ENCODE measurements at places on chromosomes 12 and 14. TPM values are rescaled to one million over a fixed set of nuclear protein-coding genes. Genes with fewer than 3 reads are reported as not detected.

The LRRC10 gene
- not detected for total RNA-seq

DNA sequence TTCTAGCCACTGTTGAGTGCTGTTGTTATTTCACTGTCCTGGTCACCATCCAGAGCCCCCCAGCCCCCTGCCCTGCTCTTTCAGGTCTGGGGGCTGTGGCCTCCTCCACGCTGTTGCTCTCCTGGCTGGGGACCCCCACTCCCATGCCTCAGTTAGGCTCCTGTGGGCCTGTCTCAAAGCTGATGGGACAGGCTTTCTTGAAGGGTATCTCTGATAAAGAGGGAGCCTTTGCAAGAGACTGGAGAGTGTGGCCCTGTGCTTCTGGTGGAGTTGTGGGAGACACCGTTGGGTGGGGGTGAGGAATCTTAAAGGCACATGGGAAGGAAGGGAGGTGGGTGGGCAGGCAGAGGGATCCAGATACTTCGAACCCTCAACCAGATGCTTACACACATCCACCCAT is 12.2 kb upstream of the KRT86 start:
- no peak for DNase-seq

DNA sequence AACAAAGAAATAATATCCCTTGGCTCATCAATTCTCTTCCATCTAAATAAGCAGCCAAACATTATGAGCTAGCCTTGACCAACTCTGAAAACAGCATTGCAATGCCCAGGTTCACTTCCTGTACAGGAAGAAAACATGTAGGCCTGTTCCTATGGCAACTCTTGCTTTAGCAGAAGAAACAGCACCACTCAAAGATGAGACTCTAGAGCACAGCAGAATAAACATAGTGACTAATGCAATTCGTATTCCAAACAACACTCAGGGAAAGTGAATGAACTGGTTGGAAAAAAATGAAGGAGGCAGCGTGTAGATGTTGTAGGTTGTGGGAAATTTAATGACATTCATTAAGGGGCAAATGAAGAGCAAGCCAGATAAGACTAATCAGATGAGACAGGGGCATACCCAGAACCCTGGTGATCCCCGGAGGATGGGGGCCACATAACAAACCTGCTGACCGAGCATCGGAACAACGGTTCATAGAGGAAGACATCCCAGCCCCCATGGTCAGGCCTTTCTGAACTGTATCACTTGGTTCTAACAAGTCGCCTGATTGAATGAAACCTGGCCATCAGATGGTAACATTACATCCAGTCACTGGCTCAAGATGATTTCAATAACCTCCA is 9.0 kb downstream of the ARHGDIB start:
- peak; percentile 79 for DNase-seq

DNA sequence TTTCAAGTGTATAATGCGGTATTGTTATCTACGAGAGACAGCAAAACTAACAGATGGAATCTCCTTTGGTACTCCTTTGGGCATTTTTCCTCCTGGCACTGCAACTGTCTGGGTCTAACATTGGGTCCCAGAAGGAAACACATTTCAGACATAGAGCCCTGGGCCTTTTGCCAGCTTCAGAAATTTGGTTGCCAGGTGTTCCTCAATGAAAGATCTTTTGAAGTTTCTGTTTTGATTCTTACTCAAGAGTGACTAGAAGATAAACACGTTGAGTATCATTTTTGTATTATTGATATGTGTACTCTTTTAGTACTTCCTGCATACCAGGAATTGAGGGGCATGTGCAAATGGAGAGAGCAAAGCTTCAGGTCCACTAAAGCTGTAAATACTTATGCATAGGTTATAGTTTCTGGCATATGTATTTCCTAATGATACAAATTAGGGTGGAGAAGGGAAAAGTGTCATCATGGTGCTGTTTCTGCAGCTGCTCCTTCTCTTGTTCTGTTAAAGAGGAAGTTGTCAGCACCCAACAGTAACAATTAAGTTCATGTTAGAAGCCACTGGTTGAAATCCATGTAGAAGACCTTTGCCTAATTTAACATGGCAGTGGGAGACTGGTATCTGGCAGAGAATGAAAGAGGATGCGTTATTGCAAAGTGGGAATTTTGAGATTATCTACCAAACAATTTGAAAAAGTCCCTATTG is 53.5 kb downstream of the SLC38A6 start:
- DNase-seq = no peak

- DNase-seq = no peak
These were observed 118.6 kb downstream of the PLXNC1 start for GRCh38 chr12:94266796-94267536.

DNA sequence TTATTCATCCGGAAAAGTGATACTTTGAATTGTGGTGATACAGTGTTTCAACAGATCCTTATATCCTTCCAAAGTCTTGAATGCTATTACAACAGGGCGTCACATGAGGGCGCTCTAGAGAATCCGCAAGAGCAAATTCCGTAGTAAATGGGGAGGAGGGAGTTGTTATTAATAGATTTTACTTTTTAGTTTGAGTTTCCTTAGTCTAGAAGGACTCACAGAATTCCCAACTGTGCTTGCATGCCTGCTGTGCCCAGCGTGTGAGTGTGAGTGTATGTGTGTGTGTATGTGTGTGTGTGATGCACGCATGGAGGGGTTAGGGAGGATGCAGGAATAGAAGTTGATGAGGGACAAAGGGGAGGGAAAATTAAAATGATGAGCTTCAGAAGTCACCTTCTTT is 375.3 kb downstream of the C12orf75 start:
- peak; percentile 27 for DNase-seq

The PROX2 gene
- not detected for total RNA-seq

DNA sequence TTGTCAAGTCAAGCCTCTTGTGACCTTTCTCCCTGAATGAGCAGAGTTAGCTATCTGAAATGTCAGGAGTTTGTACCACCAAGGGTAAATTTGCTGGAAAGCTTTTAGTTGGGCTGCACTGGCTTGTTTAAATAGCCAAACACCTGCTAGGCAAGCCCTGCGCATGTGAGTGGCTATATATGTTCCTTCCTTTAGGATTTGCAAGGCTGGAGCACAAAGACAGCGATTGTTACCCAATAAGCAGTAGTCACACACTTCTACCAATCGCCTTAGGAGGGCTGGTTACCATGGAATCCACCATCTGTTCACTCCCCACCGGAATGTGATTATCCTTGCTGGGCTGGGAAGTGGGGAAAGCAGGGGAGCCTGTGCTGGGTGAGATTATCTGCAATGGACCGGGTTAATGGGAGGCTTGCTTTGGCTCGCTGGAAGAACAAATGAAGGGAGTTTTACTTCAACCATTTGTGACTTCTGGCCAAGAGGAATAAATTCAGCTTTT is 102.5 kb downstream of the FGD4 start:
- peak; percentile 16 for DNase-seq

The PGF gene
- total RNA-seq = 0.71 TPM

GRCh38 chr12:32261638-32262037 is 137.7 kb upstream of the FGD4 start:
- no peak for DNase-seq

The RNF41 gene
- 119 TPM for total RNA-seq

DNA sequence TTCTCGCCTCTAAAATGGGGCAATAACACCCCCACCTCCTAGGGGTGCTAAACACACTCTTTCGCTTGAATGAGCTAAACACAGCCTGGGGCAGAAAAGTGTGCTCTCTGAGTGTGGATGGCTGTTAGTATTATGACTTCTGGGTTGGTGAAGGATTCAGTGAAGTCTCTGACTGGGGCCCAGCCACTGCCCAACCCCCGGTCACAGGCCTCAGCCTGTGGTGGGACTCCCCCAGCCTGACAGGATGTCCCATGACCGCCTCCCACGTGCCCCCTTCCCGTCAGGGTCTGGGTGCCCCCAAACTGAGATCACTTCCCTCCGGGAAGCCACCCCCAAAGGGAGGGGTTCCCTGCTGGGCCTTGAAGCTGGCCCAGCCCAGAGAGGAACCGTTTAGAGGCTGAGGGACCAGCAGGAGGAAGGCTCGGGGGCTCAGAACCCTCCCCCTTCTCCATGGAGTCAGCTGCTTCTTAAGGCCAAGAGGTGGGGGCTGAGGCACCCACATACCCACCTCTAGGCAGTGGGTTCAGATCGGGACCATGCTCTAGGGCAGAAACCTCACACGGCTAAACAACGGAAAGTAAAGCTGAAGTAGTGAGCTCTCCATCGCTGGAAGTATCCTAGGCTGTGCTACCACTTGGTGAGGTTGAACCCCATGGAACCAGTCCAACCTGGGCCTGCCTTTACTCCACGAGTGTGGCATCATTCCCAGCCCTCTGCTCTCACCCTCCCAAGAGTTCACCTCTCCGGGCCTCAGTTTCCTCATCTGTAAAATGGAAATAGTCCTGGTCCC is 13.8 kb downstream of the DTX1 start:
- no peak for DNase-seq

GRCh38 chr14:83556065-83556464 is 1973.9 kb upstream of the FLRT2 start:
- DNase-seq = no peak

DNA sequence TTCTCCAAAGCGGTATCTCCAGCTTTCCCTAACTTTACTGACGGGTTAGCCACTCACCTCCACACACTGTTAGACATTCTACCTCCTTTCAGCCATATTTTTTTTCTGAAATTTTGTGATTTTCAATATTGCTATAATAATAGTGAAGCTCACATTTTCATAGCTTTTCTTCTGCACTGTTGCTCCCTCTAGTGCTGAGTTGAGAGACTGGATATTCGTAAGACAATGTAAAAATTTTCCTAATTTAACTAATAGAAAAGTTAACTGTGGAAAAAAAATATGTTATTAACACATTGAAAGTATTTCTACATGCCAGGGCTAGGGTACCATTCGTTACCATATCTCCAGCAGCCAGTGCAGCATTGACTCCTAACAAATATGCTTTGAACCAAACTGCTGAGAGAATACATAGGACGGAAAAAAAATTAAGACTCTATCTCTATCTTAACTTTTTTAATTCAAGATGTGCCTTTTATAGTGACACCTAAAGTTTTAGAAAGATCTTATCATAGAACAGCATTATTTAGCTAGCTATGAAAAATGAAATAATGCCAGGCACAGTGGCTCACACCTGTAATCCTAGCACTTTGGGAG is 48.7 kb upstream of the ABCC9 start:
- DNase-seq = no peak

The MMP17 gene
- 1.0 TPM for total RNA-seq

GRCh38 chr12:74412606-74413230 is 124.9 kb upstream of the ATXN7L3B start:
- DNase-seq = peak; percentile 39

The VRTN gene
- total RNA-seq = 0.03 TPM

DNA sequence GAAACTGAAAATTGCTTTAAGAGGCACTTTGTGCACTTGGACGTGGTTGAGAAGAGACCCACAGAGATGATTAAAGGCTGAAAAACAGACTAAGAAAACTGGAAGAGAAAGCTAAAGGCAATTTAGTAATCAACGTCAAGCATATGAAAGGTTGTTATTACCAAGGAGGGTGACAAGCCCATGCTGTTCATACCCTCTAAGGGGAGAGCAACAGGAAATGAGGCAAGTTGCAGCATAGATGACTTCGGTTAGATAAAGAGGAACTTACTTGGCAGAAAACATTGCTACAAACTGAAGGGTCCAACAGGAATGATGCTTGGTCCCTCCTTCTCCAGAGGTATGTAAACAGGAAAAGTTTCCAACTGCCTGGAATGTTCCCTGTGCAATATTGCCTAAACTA is 107.8 kb downstream of the DUSP6 start:
- no peak for DNase-seq

DNA sequence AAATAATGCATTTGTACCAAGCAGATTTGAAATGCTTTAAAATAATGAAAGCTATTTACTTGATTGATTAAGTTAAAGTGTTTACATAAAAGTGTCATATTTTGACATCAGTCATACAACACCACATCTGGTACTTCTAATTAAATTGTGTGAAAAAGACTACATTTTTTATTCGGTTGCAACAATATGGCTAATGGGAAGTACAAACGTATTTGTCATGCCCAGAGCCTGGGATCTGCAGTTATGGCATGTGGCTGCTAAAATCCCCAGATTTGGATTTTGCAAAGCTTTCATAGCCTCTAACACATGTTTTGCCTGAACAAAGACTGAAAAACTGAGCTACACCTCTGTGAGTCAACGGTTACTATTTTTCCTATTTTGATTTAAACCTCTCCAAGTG is 66.6 kb downstream of the LLPH start:
- no peak for DNase-seq

GRCh38 chr12:82857911-82858533 is 171.3 kb downstream of the TMTC2 start:
- DNase-seq = peak; percentile 64

DNA sequence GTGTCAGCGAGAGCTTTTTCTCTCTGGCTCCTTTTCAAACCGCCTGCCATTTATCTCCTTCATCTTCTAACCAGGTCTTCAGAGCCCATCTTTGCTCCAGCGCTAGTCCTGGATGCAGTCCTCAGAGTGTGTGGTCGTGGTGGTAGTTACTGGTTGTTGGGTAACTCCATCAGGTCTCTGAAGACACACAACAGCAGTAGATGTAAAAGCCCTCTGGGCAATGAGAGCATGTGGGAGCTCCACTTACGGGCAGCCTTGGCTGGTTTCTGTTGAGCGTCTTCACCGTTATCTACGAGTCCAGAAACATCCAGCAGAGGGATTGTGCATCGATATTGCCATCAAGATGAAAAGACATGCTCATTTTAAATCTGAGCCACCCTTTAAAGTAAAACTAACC is 61.2 kb downstream of the FBXL14 start:
- DNase-seq = no peak

GRCh38 chr12:12333407-12334366 is 16.4 kb downstream of the MANSC1 start:
- DNase-seq = peak; percentile 86

The NKX2-8 gene
- 5.5 TPM for total RNA-seq

- DNase-seq = no peak
These were observed 8.7 kb downstream of the AKAP5 start for GRCh38 chr14:64474041-64474440.

The TMTC1 gene
- 3.2 TPM for total RNA-seq

GRCh38 chr12:42130672-42131402 is 13.8 kb downstream of the GXYLT1 start:
- peak; percentile 49 for DNase-seq

The MANSC4 gene
- not detected for total RNA-seq

DNA sequence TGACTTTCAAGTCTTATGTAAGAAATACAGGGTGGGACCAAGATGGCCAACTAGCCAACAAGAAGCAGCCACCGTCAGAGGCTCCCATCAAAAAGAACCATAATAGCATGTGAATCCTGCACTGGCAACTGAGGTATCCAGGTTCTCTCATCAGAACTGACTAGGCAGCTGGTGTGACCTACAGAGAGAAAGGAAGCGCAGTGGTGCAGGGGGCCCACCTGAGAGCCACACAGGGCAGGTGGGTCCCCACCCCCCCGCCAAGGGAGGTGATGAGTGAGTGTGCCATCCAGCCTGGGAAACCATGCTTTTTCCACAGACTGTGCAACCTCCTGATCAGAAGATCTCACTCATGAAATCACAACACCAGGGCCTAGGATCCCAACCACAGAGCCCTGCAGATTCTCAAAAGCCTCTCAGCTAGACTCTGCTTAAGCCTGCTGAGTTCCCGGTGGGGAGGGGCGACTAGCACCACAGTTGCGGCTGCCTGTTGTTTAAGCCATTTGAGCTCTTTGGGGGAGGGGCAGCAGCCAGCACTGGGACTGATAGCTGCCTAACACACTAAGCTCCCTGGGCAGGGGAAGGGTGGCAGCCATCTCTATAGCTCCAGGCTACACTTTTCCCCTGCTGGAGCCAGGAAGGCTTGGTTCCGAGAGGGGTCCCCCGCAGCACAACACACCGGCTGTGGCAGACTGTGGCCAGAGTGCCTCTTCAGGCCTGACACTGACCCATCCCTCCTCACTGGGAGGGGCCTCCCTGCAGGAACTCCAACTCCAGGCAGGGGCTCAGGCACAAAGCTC is 75.3 kb downstream of the GARIN6 start:
- no peak for DNase-seq

GRCh38 chr14:25406818-25407217 is 356.9 kb upstream of the STXBP6 start:
- peak; percentile 11 for DNase-seq
